ENCODE measurements at places on chromosomes 1 and 21.

DNA sequence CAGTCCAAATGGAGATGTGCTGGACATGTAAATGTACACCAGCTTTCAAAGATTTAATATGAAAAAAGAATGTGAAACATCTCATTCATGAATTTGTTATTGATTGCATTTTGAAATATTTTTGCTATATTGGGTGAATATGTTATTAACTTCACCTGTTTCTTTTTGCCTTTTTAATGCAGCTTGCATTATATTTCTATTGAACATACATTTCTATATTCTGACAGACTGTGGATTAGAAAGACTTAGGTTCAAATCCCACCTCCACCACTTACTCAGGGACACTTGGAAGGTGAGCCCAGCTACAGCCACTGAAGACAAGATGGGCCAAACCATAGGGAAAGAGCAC is 37.8 kb downstream of the LRRN2 start:
- no peak for DNase-seq

GRCh38 chr1:28112388-28113241 is 24.2 kb upstream of the EYA3 start:
- DNase-seq = no peak

DNA sequence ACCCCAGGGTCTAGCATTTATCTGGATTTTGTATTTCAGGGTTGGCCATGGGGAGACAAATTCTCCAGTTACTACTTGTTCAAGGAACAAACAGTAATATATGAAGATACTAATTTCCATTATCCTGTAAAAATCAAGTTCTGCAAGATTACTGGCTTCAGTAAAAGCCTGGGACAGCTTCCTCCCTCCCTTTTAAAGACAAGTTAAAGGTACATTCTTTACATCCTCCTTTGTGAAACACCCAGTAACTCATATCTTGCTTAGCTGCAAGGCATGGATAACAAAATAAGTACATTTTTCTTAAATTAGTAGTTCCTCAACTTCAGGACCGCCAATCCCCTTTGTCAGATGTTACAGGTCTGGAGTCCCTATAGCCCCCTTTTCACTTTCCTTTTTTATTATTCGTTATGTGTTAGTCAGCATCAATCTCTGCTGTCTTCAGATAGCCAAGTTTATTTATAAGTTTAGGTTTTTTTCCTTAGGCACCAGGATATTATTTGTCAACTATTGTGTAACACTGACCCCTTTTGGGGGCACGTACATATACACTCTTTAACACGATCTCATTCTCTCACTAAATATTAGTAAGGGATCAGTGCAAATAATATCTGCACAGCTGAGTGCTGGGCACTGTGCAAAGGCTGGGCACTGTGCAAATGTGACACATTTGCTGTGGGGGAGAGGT is 9.8 kb downstream of the ERRFI1 start:
- no peak for DNase-seq

- DNase-seq = no peak
These were observed 52.8 kb downstream of the TENT5C start for GRCh38 chr1:117658676-117659075.

GRCh38 chr1:14049965-14050364 is 350.0 kb downstream of the PRDM2 start:
- no peak for DNase-seq

DNA sequence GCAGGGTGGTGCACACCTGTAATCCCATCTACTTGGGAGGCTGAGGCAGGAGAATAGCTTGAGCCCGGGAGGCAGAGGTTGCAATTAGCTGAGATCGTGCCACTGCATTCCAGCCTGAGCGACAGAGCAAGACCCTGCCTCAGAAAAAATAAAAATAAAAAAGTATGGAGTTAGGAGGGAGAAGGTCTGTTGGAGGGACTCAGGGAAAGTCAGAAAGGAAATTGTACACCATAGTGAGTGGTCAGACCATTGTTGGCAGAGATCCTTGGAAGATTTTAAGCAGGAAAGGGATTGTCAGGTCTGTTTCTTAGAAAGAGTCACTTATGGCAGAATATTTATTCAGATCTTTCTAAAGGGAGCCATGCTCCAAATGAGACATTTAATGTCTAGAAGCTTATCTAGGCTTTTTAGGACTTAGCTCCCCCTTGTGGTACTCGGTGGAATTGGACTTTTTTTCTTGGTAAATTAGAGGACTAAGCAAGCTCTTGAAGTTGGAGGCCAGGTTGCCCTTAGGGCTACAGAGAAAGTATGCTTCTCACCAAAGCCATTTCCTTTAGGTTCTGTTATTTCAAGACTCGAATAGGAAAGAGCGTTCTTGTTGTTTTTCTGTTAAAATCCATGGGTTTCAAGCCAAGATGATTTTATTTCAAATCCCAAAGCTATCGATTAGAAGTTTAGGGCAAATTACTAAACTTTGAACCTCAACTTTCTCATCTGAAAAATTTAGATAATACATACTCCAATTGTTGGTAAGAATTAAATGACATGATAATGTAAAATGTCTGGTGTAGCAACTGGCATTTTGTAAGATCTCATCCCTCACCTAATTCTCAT is 16.5 kb downstream of the MIA3 start:
- DNase-seq = peak; percentile 78

DNA sequence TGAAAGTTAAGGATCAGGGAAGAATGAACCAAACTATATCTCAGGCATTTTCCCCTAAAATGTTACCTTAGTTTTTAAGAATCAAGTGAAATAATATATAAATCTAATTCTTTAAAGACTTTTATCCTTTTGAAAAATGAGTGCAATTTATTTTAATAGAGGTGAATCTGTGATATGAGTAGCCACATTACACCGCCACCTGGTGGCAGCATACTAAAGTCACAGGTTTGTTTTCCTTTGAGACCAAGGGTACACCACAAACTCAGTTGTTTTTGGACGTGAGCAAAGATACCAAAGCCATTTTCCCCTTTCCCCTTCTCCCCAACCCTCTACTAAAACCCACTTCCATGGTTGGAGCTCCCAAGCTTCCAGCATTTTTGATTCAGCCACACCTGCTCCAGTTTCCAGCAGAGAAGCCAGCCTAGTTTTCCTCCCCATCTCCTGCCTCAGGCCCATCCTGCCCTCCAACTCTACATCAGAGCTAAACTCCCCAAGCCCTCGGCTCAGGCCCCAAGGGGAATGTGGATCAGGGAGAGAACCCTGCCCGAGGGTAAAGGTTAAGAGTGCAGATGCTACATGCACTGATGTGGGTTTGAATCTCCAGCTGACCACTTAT is 22.9 kb upstream of the LDLRAP1 start:
- peak; percentile 64 for DNase-seq

DNA sequence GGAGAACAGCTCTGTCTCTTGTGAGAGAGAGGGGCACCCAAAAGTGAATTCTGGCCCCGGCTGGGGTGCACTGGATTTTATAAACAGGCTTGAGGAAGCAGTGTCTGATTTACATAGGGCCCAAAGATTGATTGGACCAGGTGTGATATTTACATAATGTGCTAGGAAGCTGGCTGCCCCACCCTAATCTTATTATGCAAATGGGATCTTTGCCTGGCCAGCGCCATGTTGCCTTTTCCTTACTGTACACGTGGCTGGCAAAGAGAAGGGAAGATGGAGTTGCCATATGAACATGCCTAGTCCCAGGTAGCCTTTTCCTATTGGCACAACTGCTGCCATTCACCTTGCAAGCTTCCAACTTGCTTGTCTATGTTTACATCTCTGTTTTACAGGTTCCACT is 29.0 kb upstream of the CFHR4 start:
- no peak for DNase-seq

- DNase-seq = no peak
These were observed 99.1 kb downstream of the PKN2 start for GRCh38 chr1:88783145-88783544.

DNA sequence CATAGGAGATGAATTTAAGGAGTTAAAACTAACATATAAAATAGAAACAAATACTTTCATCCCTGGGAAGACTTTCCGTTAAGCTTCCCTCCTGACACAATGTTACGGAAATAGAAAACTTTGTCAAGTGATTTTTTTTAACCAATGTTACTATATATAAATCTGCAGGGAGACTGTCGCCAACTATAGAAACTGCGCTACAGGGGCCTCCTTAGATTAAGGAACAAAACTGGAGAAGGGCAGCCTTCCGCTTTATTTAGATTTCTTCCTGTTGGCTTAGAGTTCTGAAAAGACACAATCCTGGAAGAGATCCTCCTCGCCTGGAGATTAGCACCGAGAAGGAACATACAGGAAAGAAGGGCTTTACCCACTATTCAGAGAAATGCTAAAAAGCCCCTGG is 1.5 kb downstream of the MGST3 start:
- DNase-seq = no peak

DNA sequence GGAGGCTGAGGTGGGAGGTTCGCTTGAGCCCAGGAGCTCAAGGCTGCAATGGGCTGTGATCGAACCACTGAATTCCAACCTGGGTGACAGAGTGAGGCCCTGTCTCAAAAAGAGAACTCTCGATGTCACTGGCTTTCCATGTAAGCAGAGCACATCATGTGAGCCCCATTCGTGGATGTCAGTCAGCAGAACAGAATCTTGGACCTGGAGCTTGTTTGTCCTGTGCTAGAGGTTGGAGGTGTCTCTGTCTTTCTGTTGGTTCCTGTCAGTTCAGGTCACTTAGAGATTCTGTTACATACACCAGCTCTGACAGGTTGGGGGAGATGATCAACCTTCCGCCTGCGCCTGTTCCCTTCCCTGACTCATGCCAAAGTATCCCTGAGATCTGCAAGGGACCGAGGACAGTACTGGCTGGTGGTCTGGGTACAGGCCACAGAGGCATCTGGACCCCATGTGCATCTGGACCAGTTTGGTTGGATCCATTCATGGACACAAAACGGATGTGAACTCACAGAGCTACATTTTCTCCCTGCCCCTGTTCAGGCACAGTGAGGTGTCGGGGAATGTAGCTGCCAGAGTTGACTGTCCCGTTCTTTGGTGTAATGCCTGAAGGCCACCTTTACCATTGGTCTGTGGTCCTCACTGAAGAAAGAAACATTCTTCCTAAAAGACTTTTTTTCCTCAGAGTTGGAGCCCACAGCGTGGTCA is 10.0 kb downstream of the ARF1 start:
- DNase-seq = no peak

Data from stimulated activated CD4-positive, alpha-beta T cell treated with anti-CD3 and anti-CD28 coated beads, Interleukin-2, amount 100 ng/mL, for 48 hours (primary cell).